NCI-H226 (cell line): ENCODE measurements at places on chromosomes 12 and 14.
A peak's percentile ranks its signal among the peaks of the same experiment; 100 is the strongest.

DNA sequence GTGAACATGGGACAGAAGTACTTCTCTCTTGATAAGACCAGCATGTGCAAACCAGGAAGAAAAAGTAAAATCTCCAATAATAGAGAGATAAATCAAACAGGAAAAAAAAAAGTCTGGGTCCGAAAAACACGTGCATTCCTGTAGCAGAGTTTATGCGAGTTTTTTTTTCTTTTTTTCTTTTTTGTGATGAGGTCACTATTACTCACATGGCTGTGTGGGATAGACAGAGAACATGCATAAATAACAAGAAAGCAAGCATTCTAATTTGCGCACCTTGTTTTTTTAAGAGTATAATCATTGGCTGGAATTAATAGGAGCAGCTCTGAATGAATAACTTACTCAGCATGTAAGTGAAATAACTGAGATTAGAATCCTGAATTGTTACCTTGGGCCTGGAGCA is 91.9 kb upstream of the CPM start:
- DNase-seq, result peak; percentile 5

DNA sequence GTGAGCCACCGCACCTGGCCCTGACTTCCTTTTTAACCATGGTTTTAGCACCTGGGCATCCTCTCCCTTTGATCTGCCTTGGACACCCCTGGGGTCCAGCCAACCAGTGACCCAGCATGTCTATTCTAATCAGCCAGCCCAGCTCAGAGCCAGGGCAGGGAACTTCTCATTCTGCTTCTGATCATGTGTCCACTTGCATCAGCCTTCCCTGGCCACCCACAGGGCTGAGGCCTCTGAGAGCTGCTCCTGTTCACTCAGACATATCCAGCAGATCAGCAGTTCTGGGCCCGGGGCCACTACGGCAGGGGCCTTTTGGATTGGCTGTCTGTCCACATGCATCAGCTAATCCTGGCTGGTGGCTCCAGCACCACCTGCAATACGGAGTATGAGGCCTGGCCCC is 117.9 kb upstream of the MAP1LC3B2 start:
- no peak for DNase-seq

- no peak for DNase-seq
These were observed 171.7 kb downstream of the MIPOL1 start for GRCh38 chr14:37369425-37369824.

DNA sequence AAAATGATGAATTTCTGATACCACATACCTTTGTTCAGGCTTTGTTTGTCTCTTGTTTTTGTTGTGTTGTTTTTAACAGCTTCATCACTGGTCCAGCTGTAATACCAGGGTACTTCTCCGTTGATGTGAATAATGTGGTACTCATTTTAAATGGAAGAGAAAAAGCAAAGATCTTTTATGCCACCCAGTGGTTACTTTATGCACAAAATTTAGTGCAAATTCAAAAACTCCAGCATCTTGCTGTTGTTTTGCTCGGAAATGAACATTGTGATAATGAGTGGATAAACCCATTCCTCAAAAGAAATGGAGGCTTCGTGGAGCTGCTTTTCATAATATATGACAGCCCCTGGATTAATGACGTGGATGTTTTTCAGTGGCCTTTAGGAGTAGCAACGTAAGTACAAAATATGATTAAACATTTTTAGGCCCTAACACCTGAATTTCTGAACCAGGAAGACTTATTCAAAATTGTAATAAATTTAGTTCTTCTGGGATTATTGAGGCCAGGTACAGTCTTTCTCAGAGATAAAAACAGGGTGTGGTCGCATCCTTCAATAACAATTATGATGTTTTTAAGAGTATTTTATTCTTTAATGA is 22.4 kb downstream of the RXYLT1 start:
- no peak for DNase-seq

- DNase-seq, result peak; percentile 58
These were observed 48.7 kb upstream of the LALBA start for GRCh38 chr12:48618541-48618940.

DNA sequence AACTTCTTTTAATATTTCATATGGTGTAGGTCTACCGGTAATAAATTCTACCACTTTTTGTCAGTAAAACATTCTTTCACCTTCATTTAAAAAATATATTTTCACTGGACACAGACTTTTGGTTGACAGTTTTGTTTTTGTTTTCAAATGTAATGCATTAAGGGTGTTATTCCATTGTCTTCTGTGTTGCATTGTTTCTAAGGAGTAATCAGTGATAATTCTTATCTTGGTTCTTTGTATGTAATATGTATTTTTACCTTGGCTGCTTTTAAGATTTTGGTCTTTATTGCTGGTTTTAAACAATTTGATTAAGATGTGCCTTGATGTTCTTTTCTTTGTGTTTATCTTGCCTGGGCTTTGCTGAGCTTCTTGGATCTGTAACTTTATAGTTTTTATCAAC is 4.1 kb downstream of the MAP1LC3B2 start:
- DNase-seq, result no peak

GRCh38 chr14:99675951-99676350 is 8.1 kb upstream of the CYP46A1 start:
- DNase-seq, result no peak

DNA sequence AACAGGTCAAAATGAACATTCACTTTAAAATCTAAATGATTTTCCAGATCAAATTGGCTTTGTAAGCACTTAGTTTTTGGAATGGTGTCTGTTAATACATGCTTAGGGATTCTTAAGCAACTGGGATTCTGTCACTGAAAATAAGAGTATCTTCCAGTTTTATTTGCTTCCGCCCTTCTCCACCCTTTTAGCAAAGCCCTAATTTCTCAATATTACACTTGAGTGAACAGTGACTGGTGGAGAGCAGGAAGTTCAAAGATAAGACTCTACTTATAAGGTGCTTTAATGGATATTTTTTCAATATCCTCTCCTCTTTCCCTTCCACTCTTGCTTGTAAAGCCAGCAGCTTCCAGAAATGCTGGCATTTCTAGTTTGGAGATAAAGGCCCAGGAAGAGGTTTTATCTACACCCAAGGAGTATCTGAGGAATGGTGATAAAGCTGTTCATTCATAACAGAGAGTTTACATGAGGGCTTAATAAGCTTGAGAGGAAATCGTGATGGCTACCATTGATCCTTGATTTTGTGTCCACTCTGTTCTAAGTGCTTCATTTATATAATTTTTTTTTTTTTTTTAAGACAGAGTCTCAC is 265.9 kb upstream of the PRICKLE1 start:
- peak; percentile 58 for DNase-seq

GRCh38 chr12:64716839-64717455 is 42.3 kb downstream of the GNS start:
- no peak for DNase-seq

DNA sequence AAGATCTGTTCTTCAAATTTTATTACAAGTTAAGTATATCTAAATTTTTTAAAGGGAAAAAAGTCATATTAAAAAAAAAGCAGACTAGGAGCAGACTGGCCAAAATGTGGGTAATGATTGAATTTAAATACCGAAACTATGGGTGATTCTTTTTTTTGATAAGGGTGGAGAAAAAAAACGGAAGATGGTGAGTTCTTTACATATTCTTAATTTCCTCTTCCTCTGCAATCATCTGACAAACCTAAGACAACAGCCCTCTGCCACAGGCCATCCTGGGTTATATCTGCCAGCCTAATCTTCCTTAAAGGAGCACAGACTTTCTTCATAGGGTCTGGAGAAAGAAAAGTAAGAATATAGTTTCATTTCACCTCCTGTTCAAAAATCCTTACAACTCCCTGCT is 108.0 kb downstream of the PPP2R5E start:
- DNase-seq, result no peak

- no peak for DNase-seq
These were observed 101.9 kb downstream of the TMTC3 start for GRCh38 chr12:88243982-88244381.

DNA sequence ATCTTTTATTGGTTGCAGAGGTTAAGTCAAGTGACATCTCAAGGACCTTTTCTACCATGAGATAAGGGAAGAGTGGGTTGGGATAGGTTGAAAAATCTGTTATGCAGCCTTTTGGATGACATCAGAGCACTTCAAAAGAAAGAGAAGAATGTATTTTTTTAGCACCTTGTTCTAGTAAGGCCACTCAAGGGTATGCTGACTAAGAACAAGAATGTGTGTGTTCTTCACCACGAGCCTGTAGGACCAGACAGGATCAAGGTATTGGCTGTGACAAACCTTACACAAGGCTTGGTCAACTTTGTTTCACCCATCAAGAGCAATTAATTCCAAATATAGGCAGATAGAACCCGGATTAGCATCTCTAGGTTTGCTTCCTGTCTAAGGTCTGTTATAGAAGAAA is 142.5 kb downstream of the SAMD4A start:
- DNase-seq, result no peak

DNA sequence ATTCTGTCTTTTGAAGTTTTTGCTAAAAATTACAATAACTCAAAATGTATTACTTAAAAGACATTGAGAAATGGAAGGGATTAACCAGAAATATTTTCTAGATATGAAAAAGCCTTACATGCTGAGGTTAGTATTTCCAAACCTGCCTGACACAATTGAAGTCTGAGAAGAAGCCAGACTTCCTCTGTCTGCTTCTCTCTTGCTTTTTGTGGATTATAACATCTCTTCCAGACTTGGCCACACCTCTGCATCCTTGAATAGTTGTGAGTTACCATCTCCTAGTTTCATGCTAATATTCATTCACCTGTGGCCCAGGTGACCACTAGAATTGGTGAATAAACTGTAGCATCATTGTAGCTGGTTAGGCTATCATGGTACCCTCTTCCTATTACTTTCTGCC is 497.6 kb downstream of the SLC16A7 start:
- DNase-seq, result no peak

- no peak for DNase-seq
These were observed 31.4 kb downstream of the PSMC1 start for GRCh38 chr14:90287791-90288190.

DNA sequence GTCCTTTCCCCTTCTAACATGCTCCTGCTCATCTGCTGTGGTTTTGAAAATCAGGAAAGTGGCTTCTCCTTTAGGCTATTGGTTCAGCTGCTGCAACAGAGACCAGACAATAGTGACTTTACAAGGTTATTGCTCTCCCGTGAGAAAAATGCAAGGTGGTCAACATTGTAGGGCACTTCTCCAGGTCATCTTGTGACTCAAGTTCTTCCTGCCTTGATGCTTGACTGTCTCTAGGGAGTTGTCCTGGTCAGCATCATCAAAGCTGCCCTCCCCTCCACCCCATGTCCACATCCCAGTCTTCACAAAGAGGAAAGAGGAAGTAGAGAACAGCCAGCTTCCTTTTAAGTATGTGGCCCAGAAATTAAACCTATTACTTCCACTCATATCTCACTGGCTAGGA is 3.9 kb upstream of the TMEM63C start:
- no peak for DNase-seq

DNA sequence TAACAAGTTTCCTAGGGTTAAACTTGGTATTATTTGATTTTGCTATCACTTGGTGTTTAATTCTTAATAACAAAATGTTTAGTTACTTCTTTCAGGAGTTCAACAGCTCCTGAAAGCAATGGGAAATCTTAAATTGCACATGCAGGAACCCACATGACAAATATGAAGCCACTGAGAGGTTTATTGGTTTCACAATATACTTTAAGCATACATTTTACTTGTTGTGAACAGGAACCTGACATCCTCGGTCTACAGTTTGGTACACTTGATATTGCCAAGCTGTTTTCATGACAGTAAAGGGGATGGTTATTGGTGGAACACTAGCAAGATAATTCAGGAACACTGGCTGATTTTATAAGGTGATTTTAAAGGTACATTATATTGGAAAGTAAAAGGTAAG is 46.2 kb downstream of the SLC38A1 start:
- DNase-seq, result no peak

- peak; percentile 54 for DNase-seq
These were observed 14.8 kb downstream of the PROX2 start for GRCh38 chr14:74860899-74861733.

DNA sequence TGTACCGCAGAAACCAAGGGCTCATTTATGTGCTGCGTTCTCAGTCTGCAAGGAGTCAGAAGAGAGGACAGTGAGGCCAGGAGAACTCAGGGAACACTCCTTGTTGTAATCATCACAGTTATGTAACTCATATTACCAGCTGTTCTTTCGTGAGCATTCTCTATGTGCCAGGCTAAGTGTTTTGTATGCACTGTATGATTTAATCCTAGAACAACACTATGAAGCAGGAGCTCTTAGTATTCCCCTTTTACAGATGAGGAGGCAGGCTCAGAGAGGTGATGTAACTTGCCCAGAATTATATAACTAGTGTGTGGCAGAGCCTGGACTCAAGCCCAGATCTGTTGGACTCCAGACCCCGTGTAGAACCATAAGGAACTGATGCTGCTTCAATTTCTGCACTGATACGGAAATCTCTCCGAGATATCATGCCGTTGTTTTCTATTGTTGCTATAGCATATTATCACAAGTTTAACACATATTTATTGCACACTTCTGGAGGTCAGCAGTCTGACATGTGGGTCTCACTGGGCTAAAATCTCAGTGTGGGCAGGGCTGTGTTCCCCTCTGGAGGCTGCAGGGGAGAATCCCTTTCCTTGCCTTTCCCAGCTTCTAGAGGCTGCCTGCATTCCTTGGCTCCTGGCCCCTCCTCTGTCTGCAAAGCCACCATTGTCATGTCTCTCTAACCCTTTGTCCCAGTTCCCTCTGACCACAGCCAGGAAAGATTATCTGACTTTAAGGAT is 16.3 kb upstream of the CD9 start:
- DNase-seq, result peak; percentile 83

GRCh38 chr12:40668099-40668529 is 24.1 kb upstream of the CNTN1 start:
- DNase-seq, result no peak

GRCh38 chr14:94054936-94055335 is 26.1 kb downstream of the DDX24 start:
- DNase-seq, result no peak

GRCh38 chr12:2654741-2655140 is 140.0 kb upstream of the FKBP4 start:
- no peak for DNase-seq

DNA sequence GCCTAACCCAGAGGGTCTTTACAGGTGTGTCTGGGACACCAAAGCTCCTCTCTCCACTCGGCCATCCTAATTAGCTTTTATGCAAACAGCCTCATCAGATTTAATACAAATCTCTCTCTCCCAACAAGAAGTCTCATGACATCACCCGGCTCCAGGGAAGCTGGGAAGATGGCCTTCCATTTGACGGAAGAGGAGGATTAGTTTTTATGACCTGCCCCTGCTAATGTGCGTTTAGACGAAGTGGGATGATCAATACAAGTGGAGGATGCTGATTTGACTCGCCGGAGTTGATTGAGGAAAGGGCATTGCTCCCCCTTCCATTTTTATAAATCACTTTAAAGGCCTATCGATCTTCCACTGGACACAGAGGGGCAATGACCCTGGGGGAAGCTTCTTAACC is 239.2 kb downstream of the BCL11B start:
- no peak for DNase-seq
